ENCODE measurements at places on chromosomes 6 and 20.

- no peak for DNase-seq
Measured at GRCh38 chr20:58017231-58017969, 211.1 kb downstream of the ANKRD60 start.

DNA sequence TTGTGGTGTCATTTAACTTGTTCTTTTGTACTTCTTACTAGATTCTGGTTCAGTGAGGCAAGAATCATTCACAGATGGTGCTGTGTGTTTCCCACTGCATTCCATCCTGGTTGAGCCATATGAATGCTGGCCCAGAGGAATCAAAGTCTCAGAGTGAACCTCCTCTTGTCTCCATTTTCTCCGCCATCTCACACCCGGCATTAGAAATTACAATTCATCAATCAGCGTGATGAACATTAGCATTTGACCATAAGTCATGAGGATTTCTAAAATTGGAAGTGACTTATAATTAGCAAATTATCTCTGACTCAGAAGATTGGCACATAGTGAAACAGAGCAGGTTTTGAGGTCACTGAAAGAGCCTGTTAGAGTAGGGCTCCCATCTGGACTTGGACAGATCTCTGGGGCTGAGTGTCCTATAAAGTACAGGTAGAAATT lies 25.2 kb downstream of the TNFAIP3 start:
- no peak for DNase-seq

DNA sequence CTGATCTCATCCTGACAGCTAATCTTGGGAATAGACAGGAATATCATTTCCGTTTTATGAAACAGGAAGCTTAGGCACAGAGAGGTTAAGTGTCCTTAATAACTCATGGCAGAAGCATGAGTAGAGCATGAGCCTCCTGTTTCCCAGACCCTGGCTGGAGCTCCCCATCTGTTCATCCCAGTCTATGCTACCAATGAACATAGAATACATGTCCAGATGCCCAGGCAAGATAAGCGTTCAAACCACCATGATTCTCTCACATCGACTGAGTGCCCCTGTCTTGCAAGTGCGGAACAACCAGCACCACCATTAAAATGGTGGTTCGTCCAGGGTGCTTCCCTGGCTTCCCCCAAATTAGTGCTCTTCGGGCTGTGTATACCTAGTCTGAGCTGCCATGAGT lies 217.1 kb downstream of the FARS2 start:
- DNase-seq = no peak

DNA sequence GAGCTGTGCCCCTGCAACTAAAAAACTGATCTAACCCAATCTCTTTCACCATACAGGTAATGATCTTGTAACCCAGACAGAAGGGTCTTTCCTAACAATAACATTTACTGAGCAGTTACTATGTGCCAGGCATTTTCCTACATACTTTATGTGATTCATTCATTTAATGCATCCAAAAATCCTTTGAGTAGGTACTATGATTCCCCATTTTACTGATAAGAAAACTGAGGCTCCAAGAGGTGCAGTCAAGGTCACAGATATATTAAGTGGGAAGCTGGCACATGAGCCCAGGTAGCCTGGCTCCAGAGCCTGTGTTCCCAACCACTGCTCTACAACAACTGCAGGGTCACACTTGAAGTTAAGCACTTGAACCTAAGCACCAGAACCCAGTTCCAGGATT lies 87.6 kb downstream of the NCR2 start:
- DNase-seq = no peak

DNA sequence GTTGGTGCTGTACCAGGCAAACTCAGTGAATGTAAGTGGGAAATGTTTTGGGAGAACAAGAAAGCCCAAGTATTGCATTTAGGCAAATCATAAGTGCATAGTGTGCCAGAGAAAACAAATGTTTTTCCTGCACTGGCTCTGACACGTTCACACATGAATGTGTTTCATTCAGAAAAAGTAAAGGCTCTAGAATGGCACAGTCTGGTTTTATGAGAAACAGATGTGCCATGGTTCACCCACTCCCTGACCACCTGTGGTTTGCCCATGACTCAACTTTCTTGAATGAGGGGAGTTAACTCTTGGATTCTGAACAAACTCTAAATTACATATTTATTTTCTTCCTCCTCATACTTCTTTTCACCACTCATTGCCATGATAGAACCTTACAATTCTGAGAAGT lies 126.9 kb downstream of the KCNQ5 start:
- no peak for DNase-seq

GRCh38 chr20:8808202-8808535 lies 260.7 kb upstream of the PLCB4 start:
- DNase-seq = no peak

DNA sequence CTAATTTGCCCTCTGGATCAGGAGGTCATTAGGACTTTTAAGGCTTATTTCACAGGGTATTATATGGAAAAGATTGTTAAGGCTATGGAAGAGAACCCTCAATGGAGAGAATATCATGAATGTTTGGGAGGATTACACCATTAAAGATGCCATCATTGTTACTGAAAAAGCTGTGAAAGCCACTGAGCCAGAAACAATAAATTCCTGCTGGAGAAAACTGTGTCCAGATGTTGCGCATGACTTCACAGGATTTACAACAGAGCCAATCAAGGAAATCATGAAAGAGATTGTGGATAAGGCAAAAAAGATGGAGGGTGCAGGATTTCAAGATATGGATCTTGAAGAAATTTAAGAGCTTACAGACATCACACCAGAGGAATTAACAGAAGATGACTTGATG lies 798.3 kb upstream of the SLC35B3 start:
- DNase-seq = no peak

GRCh38 chr6:157635388-157636244 lies 187.4 kb upstream of the SNX9 start:
- no peak for DNase-seq

- no peak for DNase-seq
Measured at GRCh38 chr6:16572943-16573342, 188.3 kb downstream of the ATXN1 start.
